ENCODE measurements at places on chromosomes 4 and X.

DNA sequence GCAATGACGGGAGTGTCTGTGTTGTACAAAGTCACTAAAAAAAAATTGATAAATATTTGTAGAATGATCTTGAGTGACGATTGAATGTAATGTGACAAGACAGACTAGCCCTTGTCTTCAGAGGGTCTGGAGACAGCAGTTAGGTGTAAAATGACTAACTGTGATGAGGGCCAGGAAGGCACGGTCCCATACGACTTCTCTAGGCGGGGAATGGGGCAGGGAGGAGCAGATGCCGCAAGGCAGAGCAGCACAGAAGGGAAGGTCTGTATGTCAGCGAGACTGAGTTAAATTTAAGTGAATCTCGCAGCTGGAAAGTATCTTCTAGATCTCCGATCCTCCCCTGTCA is 405 bp downstream of the CENPE start:
- no peak for DNase-seq

GRCh38 chr4:120472447-120473131 is 405.9 kb upstream of the MAD2L1 start:
- no peak for DNase-seq

- DNase-seq: no peak
Observed at GRCh38 chrX:64152857-64153256, 52.7 kb downstream of the AMER1 start.

DNA sequence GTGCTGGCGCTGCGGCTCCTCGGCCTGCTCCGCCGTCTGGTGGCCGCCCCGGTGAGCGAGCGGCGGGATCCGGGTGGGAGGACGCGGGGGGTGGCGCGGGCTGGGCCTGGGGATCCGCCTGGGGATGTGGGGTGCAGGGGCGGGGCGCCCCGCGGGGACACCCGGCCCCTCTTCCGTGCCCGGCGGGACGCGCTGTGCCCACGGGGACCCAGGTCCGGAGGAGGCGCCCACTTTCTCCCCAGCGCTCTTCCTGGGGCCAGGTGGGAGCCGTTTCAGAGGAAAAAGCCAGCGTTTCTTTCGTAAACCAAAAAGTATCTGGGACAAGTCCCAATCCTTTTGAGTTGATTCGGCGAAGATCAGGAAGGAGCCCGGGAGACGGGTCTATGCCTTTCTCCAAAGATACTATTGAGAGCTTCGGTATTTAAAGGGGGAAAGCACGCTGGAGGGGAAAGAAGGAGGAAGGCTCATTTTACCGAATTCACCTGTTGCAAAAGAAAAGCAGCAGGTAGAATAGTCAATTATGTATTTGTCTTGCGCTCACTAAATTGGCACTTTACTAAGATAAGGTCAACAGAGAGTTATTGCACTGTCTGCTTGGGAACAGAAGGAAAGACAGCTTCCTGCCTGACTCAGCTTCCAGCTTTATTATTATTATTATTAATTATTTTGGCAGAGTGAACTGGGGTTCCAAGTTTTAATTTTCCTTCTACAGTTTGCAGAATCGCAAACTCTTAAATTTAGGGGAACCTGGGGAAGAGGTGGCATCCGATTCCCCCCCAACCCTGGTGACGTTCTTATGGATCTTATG is 81.5 kb upstream of the CD99 start:
- DNase-seq: no peak

- DNase-seq: no peak
Observed at GRCh38 chr4:121221608-121222007, 57.5 kb upstream of the TNIP3 start.

GRCh38 chrX:154022108-154022507 is 2.4 kb upstream of the IRAK1 start:
- no peak for DNase-seq

GRCh38 chr4:16909281-16909680 is 10.8 kb upstream of the LDB2 start:
- DNase-seq: no peak

DNA sequence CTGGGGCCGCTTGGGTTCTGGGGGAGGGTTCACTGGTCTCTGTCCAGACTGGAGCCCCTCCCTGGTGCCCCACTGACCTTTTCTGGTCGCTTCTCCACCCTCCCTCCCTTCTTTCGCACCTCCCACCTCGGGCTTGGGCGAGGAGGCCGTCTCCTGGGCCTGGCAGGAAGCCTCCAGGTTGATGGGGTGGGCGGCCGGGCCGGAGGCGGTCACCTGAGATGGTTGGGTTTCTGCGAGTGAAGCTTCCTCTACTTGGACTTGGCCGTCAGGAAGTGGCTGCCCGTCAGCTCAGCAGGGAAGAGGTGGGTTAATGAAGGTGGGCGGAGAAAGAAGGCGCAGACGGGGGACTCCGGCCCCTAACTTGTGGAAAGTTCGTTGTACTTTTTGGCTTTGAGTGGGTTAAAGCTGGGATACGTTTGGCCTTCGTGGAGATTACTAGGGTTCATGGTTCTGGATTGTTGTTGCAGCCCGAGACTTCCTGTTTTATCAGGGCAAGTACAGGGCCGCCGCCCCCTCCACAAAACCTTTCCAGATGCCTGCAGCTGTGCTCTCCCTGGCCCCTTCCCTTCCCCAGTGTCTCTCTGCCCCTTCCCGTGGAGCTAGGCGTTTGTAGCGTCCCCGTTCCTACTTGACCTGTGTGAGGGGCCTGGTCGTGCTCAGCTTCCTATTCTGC is 1.2 kb downstream of the AKAP17A start:
- DNase-seq: no peak

GRCh38 chr4:6894528-6895498 is 14.8 kb upstream of the TBC1D14 start:
- no peak for DNase-seq

DNA sequence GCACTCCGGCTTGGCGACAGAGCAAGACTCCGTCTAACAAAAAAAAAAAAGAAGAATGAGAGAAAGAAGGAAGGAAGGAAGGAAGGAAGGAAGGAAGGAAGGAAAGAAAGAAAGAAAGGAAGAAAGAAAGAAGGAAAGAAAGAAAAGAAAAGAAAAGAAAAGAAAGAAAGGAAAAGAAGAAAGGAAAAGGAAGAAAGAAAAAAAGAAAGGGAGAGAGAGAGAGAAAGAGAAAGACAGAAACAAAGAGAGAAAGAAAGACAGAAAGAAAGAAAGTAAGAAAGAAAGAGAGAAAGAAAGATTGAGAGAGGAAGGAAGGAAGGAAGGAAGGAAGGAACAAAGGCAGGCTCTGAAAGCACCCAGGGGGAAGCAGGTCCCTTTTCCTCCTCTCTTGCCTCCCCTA is 336.6 kb upstream of the GATB start:
- DNase-seq: no peak

DNA sequence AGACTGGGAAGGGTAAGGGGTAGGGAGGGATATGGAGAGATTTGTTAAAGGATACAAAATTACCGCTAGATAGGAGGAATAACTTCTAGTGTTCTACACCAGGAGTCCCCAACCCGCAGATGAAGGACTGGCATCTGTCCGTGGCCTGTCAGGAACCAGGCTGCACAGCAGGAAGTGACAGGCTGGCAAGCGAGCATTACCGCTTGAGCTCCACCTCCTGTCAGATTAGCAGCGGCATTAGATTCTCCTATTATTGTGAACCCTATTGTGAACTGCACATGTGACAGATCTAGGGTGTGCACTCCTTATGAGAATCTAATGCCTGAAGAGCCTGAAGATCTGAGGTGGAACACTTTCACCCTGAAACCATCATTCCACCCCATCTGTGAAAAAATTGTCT is 27.9 kb upstream of the BBS7 start:
- DNase-seq: no peak

DNA sequence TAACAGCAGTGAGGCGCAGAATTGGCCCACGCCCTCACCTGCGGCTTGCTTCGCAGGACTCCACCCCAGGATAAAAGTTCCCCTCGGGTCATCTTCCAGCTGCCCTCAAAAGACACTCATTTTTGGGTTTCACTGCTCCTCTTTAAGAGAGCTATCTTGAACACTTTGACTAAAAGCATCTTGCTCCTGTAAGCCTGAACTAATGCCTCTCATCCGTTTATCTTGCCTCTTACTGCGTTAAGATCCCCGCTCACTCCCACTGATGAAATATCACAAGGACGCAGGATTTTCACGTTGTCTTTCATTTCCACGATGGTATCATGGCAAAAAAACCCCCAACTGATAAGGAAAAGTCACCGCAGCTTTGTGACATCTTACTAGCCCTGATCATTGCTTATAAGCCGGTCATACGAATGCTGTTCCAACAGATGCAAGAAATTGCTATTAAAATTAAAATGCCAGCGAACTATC is 591 bp upstream of the ACSL4 start:
- no peak for DNase-seq

DNA sequence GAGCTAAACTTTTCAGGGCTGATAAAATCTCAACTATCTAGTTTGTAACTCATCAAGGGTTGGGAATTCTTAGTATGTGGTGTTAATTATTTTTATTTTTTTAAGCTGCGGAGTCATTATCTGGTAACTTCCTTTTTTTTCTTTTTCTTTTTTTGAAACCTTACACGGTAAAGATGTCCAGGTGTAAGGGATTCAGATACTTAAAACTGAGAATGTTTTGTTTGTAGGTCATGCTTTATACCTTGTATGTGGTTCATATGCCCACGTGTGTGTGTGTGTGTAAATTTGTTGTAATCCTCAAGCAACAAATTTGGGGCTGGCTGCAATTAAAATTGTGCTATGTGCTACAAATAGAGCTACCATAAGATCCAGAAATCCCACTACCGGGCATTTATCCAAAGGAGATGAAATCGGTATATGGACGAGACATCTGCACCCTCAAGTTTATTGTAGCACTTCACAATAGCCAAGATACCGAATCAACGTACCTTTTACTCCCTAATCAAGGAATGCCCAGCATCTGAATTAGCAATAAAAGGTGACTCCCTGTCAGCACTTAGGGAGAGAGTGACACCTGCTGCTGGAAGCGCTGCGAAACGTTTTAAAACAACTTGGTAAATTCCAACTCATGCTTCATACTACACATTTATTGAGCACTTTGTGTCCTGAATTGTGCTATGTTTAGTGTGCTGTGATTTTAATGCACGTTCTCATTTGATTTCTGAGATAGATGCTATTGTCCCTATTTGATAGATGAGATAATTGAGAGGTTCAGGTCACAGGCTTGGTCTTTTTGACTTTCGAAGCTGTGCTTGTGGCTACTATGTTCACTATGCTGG is 16.1 kb downstream of the MSMO1 start:
- no peak for DNase-seq

DNA sequence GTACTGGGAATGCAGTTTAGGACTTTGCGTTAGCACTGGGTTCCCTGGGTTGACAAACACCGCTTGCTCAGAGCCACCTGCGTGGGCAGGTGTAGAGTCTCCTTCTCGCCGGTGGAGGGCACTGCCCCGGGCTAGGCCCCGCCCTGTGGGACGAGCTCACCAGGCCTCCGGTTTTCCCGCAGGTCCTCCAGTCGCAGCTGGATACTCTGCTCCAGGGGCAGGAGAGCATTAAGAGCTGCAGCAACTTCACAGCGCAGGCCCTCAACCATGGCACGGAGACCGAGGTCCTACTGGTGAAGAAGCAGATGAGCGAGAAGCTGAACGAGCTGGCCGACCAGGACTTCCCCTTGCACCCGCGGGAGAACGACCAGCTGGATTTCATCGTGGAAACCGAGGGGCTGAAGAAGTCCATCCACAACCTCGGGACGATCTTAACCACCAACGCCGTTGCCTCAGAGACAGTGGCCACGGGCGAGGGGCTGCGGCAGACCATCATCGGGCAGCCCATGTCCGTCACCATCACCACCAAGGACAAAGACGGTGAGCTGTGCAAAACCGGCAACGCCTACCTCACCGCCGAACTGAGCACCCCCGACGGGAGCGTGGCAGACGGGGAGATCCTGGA is 49.2 kb upstream of the MND1 start:
- DNase-seq: no peak

GRCh38 chr4:185839770-185840169 is 27.8 kb upstream of the SORBS2 start:
- DNase-seq: no peak

GRCh38 chrX:15524417-15524816 is 23.8 kb downstream of the BMX start:
- DNase-seq: no peak

DNA sequence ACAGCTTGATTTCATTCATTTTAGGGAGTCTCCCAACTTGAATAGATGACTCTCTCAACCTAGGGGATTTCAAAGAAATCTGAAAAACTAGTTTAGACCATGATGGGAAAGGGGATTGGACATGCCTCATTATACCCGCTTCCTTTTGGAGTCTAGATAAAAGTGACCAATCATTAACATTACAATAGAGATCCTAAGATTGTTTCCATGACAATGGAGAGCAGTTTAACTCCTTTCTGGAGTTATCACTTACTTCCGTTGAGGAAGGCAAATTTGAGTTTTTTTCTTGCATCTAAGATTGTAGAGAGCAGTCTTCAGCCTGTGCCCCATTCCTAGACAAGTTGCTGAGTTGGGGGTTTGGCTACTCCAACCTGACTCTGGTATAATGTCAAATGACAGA is 11.4 kb upstream of the IL15 start:
- DNase-seq: no peak

GRCh38 chr4:5730993-5731990 is 20.3 kb downstream of the EVC start:
- no peak for DNase-seq

- no peak for DNase-seq
Observed at GRCh38 chr4:152713951-152714705, 34.3 kb upstream of the TMEM154 start.

GRCh38 chr4:54575919-54576318 is 81.8 kb upstream of the KIT start:
- DNase-seq: no peak

- DNase-seq: no peak
Observed at GRCh38 chr4:145481942-145482208, 222 bp downstream of the SMAD1 start.

DNA sequence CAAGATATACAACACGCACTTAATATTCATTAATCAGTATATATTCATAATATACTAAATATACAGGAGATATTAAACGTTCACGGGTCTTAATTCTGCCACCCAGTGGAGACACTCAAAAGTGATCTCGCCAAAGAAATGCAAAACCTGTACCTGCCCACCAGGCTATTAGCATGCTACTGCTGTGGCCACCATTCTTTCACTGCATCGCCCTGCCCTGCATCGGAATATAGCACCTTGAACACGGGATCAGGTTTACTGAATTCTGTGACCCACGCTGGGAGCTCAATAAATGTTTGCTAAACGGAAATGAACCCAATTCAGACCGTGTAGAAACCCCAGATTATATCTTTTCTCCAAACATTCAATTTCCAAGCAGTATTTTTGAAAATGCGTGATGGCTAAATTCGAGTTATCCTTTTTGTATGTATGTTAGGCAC is 840 bp upstream of the CLCN3 start:
- no peak for DNase-seq
